Heart right ventricle (tissue), 16 donors: ENCODE measurements at places on chromosomes 2 and 18. TPM values are rescaled to one million over a fixed set of nuclear protein-coding genes. Genes with fewer than 3 reads are reported as not detected.

DNA sequence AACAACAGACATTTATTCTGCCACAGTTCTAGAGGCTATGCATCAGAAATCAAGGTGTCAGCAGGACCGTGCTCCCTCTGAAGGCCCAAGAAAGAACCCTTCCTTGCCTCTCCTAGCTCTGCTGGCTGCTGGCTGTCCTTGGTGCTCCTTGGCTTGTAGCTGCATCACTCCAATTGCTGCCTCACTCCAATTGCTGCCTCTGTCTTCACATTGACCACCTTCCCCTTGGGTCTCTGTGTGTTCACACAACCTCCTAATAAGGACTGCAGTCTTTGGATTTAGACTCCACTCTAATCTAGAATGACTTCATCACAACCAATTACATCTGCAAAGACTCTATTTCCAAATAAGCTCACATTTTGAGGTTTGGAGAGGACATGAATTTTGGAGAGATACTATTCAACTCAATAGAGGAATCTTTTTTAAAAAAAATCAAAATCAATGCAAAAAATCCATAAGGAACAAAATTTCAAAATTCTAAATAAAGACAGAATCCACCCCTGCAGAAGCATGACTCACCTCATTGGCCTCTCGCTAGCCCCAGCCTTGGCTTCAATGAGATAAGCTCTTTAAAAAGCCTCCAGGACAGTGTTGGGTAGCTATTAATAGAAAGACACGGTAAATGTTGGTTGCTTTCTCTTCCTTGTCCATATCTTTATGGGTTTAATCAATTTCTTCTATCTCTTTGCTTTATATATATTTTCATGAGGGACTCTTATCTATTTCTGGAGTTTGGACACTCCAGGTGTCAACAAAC lies 267.6 kb upstream of the MGAT5 start:
- H3K4me3 ChIP-seq = no peak overlapping the region
- peaks cover 10% of the 10 kb centered on the region for H3K4me1 ChIP-seq
- peak overlapping the region; percentile 85 for H3K27ac ChIP-seq

DNA sequence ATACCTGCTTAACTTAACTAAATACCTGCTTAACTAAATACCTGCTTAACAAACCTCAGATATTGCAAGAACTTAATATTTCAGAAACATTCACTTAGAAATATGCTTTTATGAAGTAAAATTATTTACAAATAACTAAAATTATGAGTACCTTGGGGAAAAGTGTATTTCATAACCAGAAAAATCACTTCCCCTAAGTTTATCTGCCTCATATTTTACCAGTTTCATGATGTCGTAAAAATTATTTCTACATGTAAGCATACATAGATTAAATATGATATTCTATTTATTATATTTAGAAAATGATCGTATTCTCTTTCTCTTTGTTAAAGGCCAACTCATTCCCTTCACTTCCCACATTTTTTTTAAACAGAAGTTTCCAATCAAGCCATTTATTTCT lies 41.5 kb upstream of the DSC1 start:
- H3K4me1 ChIP-seq = peaks cover 9% of the 10 kb centered on the region
- H3K27ac ChIP-seq = no peak overlapping the region
- no peak overlapping the region for H3K4me3 ChIP-seq
- H3K36me3 ChIP-seq = no peaks in the 10 kb centered on the region
- no peak for DNase-seq
- no peaks in the 10 kb centered on the region for H3K27me3 ChIP-seq

DNA sequence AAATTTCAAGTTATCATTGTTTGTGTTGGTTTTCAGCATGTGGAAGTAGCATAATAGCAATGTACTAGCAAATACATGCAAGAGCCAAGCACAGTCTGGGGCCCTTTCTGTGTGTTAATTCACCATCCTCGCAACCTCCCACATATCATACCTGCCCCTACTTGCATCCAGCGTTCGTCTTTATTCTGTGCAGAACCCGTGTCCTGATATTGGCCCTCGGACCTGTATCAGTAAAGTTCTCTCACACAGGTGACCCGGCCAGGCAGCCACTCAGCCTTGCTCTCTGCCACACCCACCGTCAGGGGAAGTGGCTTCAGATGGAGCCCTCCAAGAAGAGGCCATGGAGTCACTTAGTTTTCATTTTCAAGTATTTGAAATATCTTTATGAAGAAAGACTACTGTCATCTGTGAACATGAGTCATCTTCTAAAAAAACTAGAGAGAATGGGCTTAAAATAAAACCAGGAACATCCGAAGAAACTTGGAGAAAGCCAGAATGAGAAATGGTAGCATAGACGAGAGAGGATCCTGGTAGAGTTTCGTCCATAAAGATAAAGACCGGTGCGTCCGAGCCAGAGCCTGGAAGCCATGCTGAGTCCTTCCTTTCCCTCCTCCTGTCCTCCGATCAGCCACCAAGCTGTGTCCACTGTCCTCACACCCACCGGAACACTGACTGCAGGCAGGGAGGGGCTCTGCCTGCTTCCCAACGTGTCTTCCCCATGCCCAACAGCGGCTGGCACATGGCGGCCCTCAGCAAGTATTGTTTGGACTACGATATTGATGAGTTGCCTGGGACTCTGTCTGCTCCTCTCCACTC lies 57.3 kb upstream of the RPL31 start:
- no peak for DNase-seq
- H3K27me3 ChIP-seq = no peaks in the 10 kb centered on the region
- H3K27ac ChIP-seq = no peak overlapping the region
- no peaks in the 10 kb centered on the region for H3K4me1 ChIP-seq

GRCh38 chr18:12904012-12904516 lies 20.0 kb upstream of the PTPN2 start:
- H3K27ac ChIP-seq = no peak overlapping the region
- H3K27me3 ChIP-seq = peaks cover 13% of the 10 kb centered on the region

Gene C1QL2
- not detected for total RNA-seq

GRCh38 chr2:195697681-195698220 lies 40.7 kb downstream of the SLC39A10 start:
- no peak overlapping the region for H3K27ac ChIP-seq
- H3K4me3 ChIP-seq = no peak overlapping the region
- H3K36me3 ChIP-seq = no peaks in the 10 kb centered on the region
- no peaks in the 10 kb centered on the region for H3K27me3 ChIP-seq
- H3K4me1 ChIP-seq = no peaks in the 10 kb centered on the region
